ENCODE measurements at places on chromosomes 11 and 22. TPM values are rescaled to one million over a fixed set of nuclear protein-coding genes. Genes with fewer than 3 reads are reported as not detected.

OR52N4 gene
- total RNA-seq = not detected

- no peak for DNase-seq
These were observed 303.6 kb downstream of the SOX6 start for GRCh38 chr11:16052750-16053149.

GRCh38 chr11:19938866-19939265, 221.4 kb downstream of the DBX1 start:
- DNase-seq = no peak

- DNase-seq = no peak
These were observed 162.1 kb downstream of the MN1 start for GRCh38 chr22:27639248-27640086.

GRCh38 chr11:77027275-77027674, 6.9 kb upstream of the B3GNT6 start:
- peak; percentile 44 for DNase-seq
